ENCODE measurements at places on chromosomes 2 and 18. TPM values are rescaled to one million over a fixed set of nuclear protein-coding genes. Genes with fewer than 3 reads are reported as not detected.
A peak's percentile ranks its signal among the peaks of the same experiment; 100 is the strongest.

GRCh38 chr18:73059280-73059679 lies 191.5 kb upstream of the NETO1 start:
- no peak for DNase-seq

The IMMT gene
- total RNA-seq = 99.3 TPM

- no peak for DNase-seq
Measured at GRCh38 chr2:106207246-106207645, 13.1 kb upstream of the UXS1 start.

DNA sequence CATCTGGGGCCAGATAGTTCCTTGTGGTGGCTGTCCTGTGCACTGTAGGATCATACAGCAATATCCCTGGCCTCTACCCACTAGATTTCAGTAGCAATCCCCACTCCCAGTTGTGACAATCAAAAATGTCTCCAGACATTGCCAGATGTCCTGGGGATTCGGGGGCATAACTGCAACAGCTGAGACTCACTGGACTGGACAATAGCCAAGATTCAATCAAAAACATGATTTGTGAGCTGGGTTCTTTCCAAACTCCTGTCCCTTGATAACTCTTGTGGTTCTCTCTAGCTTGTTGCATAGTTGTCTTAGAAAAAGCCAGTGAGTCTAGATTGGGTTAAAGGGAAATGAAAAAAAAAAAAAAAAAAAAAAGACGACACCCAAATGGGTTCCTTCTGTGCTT lies 293.4 kb downstream of the CELF4 start:
- no peak for DNase-seq

DNA sequence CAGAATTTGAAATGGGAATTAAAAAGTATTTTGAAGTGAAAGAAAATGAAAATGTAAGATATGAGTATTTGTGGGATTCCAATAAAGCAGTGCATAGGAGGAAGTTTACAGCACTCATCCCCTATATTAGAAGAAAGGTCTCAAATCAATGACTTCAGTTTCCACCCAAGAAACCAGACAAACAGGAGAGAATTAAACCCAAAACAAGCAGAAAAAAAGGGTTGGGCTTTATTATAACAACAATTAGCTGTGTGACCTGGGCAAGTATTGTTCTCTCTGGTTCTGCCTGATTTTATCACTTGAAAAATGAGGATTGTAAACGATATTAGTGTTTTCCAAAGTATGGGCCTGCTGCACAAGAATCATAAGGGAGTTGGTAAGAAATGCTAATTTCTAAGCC lies 18.3 kb upstream of the LYPD6 start:
- no peak for DNase-seq

DNA sequence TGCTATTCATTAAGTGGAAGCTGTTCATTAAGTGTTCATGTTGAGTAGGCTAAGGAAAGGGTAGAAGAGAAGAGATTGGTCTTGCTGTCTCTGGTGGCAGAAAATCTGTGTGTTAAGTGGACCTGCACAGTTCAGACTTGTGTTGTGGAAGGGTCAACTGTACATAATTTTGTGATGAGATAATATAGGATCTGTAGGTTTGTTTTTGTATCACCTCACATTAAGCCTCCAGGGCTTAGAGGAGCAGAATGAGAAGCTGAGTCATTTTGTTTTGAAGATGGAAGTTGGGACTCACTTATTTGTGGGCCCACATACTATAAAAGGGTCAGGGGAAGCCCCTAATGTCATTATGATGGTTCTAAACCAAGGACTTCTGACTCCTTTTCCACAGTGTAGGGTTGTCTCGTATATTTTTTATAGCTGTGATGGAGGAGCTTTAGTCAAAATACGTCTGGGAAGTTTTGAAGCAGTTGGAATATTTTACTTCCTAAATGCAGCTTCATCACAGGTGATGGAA lies 18.2 kb downstream of the PMS1 start:
- no peak for DNase-seq

DNA sequence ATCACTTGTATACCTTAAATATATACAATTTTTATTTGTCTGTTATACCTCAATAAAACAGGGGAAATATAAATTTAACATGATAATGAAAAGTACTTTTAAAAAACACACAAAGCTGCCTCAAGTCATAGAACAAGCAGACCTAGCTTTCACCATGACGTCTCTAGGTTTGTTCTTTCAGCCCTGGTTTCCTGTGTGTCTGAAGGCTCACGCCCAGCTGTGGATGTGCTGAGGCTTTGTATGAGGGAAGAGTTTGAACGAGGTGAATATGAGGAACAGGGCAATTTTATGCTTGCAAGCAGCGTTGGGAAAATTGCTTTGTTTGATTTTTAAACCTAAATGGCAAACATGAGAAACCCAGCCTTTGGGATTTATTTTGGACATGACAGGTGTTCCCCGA lies 15.3 kb downstream of the SH3RF3 start:
- no peak for DNase-seq

The RAD51AP2 gene
- 0.10 TPM for total RNA-seq

DNA sequence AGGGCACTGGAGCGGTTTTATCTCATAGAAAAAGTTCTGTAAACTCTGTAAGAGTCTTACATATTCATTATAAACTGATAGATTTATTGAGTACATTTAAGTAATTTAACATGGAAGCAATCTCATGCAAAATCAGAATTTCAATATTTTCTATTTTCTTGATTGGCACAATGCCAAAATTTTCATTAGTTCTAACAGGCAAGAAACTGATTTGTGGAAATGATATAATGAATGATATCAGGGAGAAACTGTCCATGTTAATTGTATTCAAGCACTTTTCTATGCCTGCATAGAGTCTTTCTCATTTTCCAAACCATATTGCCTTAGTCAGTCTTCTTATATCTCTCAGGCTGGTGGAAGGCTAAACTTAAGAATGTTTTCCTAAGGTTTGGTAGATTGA lies 23.0 kb upstream of the SPAG16 start:
- no peak for DNase-seq

The ANKRD36C gene
- total RNA-seq = 24.7 TPM

DNA sequence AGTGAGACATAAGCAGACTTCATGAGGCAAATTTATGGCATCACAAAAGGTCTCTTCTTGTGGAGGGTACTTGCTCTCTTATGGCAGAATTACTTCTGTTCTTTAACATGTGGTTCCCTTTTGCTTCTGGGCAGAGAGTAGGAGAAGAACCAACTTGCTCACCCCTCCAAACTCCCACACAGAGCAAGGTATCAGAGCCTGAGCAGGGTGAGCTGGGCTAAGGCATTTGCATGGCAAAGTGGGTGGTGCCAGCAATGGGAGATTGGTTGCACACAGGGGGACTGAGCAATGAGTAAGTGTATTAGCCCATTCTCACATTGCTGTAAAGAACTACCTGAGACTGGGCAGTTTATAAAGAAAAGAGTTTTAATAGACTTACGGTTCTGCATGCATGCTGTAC lies 64.2 kb upstream of the ITGB6 start:
- DNase-seq = no peak

- peak; percentile 55 for DNase-seq
Measured at GRCh38 chr18:50879302-50880118, 592 bp downstream of the ME2 start.

The ICOS gene
- total RNA-seq = not detected

DNA sequence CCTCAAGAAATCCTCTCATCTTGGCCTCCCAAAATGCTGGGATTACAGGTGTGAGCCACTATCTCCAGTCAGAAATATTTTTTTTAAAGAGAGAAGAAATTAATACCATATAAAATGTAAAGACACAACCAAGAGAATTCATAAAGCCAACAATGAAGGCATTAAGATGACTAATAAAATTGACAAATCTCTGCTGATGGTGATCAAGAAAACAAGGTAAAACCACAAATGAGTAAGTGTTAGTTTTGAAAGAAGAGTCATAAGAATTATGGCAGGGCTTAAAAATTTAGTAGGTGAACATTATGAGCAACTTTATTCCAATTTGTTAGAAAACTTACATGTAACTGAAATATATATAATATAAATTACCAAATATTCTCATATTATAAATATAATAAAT lies 752.8 kb upstream of the CELF4 start:
- DNase-seq = no peak

The ACTG2 gene
- total RNA-seq = 540 TPM

GRCh38 chr2:178219247-178219646 lies 24.9 kb downstream of the OSBPL6 start:
- no peak for DNase-seq

- no peak for DNase-seq
Measured at GRCh38 chr18:45379903-45380302, 235.4 kb upstream of the SLC14A2 start.
